SK-N-SH treated with all-trans-retinoic acid at 6 μM for 48 hours (cell line): ENCODE measurements at places on chromosomes 13 and 19.

- ATAC-seq = no peak
These were observed 2.3 kb downstream of the MYH14 start for GRCh38 chr19:50205681-50206138.

DNA sequence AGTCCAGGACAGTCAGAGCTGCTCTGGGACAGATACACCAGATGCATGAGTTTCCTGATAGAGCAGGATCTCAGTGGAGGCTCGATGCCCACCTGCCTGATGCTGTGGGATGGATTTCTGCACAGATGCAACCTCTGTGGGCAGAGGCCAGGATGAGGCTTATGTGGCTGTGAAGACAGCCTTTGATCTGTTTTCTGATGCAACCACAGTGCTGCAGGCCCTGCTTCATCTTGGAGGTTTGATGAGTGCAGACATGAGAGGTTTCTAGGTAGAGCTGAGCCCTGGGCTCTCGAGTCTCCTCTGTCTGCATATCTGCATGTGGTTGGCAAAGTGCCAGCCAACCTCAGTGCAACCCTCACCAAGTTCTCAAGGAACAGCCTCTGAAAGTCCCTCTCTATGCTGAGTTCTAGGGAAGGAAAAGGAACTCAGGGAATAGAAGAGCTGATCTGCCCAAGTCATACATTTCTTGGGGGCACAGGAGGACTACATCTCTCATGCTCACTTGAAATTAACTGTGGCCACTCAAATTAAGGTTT is 23.1 kb upstream of the TSHZ3 start:
- no peak for ATAC-seq

DNA sequence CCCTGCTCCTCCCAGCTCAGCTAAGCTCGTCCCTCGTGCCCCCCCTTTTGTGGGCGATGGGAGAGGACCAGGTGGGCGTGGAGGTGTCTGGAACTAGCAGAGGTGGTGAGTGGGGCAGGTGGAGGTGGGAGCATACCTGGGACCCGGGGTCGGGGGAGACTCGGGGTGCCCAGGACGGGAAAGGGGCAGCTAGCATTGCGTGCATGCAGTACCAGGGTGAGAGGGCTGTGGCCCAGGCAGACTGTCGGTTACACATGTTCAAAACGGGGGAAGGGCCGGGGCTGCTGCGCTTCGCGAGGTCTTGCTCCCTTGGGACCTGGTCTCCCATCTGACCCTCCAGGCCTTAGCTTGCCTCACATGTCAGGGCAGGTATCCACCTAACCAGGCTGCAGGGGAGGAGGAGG is 9.1 kb downstream of the TLE5 start:
- ATAC-seq = no peak; the same call in 2 of the 3 replicates

GRCh38 chr19:40797166-40797962 is 1.6 kb upstream of the EGLN2 start:
- no peak for ATAC-seq

- ATAC-seq = peak; percentile 73
These were observed 345 bp downstream of the ZNF257 start for GRCh38 chr19:22052644-22053013.

DNA sequence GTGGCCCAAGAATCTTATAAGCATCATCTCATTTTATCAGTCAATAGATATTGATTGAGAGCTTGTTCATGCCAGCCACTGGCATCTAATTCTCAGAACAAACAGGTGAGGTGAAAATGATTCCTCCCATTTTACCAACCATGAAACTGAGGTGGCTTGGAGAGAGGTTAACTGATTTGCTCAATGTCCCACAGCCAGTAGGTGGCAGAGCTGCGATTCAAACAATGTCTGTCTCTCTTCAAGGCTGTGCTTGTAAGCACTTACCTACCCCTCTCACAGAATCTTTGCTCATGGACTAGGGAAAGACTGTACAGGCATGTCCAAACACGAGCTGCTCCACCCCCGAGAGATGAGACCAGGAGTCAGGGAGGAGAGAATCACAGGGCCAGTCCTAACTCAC is 21.5 kb upstream of the GSX1 start:
- ATAC-seq = peak; percentile 62; the same call in 2 of the 3 replicates

- no peak for ATAC-seq
These were observed 7.7 kb upstream of the KASH5 start for GRCh38 chr19:49380391-49380790.

DNA sequence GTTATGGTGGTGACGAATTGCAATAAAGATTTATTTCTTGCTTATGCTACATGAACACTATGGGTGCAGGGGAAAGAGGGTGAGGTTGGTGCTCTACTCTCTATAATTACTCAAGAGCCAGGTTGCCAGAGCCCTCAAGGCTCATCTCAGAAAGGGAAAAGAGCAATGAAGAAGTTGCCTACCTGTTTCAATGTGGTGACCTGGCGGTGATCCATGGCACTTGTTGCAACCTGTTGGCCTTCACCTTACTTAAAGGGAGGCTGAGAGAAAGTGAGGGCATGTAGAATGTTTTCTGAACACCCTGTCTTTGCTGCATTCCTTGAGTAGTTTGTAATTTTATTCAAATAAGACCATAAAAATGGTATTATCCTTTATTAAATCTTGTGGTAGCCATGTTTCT is 394.4 kb downstream of the GPC6 start:
- no peak for ATAC-seq

DNA sequence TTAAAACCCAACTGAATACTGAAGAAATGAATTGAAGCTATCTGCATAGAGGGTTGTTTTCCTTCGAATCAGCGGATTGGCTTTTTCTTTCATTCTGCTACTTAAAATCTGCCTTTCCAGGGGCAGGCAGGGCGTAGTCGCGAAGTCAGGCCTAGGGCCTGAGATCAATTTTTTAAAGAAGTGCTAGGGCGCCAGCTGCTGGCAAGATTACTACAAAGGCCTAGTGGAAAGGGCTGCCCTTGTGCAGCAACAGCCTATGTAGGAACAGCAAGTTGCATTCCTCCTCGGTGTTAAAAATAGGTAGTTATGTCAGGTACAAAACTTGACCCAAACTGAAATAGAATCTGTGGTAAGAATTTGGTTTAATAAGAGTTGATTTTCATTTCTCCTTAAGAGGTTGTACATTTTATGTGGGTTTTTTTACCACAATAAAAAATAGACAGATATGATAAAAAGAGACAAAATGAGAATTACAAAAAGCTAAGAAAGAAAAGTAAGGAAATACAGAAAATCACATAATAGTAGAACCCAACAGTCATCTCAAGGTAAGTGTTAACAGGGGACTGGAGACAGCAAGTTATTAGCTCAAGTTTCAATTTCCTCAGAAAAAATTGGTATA is 9.5 kb upstream of the URAD start:
- ATAC-seq = peak; percentile 86

DNA sequence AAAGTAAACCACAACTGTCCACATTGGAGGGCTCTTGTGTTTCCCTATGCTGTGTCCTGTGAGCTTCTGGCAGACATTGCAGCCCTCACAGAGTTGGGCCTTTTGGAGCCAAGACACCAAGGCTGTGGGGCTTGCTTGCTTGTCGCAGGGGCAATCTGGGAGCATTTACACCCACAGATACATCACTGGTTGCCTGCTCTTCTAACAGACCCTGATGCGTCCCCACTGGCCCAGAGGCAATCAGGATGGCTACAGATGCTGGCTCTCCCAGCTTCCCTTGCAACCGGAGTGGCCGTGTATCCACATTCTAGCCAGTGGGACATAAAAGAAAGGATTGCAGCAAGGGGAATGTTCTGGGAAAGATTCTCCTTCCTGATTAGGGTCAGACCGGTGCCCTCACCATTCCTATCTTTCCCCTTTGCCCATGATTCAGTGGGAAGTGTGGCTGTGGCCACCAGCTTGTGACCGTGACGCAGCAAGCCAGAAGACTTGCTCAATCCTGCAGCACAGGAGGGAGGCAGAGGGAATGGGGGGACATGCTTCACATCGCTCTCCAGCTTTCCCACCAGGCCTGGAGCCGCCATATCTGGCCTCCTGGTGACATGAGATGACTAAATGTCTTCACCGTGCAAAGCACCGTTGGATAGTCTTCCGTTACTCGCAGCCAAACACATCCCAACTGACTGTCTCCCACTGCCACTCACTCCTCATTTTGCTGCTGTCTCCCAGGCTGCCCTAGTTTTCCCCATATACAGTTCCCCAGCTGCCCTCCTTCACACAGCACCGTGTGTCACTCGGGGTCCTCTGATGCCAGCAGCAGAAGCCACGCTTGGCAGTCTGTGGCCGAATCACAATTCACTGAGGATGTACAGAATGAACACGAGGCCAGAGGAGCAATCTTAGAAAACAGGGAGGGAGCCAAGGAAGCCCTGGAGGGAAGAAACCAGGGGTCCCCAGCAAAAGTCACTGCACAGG is 151.0 kb downstream of the DPF1 start:
- no peak for ATAC-seq

DNA sequence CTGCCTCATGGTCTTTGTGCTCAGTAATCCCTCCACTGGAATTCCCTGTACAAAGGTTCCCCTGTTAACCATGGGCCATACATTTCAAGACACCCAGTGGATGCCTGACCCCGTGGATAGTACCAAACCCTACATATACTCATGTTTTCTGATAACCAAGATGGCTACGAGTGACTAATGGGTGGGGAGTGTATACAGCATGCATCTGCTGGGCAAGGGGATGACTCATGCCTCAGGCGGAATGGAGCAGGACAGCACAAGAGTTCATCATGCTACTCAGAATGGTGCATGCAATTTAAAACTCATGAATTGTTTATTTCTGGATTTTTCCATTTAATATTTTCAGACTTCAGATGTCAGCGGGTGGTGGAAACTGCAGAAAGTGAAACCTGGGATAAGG is 13.3 kb upstream of the FGF9 start:
- ATAC-seq = peak; percentile 93

DNA sequence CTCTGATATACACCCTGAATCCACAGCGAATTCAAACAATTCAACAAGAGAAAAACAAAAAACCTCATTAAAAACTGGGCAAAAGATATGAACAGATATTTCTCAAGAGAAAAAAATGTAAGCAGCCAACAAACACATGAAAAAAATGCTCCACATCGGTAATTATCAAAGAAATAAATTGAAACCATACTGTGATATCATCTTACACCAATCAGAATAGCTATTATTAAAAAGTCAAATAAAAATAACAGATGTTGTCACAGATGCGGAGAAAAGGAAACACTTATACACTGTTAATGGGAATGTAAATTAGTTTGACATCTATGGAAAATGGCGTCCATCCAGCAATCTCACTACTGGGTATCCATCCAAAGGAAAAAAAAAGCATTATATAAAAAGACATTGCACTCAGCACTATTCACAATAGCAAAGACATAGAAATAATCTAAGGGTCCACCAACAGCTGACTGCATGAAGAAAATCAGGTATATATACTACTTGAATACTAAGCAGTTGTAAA is 1495.0 kb upstream of the PCDH20 start:
- no peak for ATAC-seq

DNA sequence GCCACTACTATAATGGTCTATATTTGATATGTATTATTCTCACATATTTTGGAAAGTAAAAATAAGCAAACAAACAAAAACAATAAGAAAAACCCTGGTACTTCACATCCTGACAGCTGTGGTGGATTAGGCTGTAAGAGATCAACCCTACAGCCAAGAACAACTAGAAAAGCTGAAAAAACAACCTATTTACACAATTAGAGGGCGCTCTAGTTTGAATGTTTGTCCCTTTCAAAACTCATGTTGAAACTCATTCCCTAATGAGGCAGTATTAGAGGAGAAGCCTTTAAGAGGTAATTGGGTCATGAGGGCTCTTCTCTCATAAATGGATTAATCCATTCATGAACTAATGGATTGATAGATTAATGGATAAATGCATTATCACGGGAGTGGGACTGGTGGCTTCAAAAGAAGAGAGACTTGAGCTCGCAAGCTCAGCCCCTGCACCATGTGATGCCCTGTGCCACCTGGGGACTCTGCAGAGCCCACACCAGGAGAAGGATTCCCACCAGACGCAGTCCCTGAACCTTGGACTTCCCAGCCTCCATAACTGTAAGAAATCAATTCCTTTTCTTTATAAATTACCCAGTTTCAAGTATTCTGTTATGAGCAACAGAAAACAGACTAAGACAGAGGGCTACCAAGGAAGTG is 733.9 kb upstream of the ARGLU1 start:
- peak; percentile 34; the same call in 1 of the 3 replicates for ATAC-seq

GRCh38 chr19:58229255-58229639 is 533 bp downstream of the ZNF544 start:
- ATAC-seq = no peak

DNA sequence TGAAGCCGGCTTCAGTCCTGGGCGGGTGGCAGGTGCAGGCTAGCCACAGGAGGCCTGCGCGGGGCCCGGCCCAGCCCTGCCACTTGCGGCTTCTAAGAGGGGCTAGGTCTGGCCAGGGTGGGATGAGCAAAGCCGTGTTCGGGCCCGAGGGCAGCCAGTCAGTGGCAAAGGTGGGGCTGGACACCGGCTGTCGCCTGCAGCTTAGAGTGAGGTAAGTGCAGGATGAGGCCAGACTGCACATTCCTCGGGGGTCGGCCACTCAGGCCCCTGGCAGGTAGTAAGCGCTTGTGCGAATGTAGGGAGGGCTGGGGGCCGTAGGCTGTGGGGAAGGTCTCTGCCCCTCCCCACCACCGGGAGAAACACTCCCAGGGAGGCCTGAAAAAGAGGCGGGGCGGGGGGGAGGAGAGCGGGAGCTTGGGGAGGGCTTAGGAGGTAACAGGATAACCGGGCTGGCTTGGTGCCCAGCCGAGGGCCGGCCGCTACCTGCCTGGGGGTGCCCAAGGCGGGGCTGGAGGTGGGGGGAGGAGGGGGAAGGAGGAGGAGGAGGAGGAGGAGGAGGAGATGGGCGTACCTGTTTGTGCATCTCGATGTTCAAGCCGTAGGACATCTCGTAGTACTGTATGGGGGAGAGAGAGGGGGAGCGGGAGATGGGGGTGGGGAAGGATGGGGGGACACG is 6.4 kb downstream of the TLE5 start:
- no peak for ATAC-seq

- ATAC-seq = no peak
These were observed 10.9 kb downstream of the ZNRF4 start for GRCh38 chr19:5466072-5466471.

DNA sequence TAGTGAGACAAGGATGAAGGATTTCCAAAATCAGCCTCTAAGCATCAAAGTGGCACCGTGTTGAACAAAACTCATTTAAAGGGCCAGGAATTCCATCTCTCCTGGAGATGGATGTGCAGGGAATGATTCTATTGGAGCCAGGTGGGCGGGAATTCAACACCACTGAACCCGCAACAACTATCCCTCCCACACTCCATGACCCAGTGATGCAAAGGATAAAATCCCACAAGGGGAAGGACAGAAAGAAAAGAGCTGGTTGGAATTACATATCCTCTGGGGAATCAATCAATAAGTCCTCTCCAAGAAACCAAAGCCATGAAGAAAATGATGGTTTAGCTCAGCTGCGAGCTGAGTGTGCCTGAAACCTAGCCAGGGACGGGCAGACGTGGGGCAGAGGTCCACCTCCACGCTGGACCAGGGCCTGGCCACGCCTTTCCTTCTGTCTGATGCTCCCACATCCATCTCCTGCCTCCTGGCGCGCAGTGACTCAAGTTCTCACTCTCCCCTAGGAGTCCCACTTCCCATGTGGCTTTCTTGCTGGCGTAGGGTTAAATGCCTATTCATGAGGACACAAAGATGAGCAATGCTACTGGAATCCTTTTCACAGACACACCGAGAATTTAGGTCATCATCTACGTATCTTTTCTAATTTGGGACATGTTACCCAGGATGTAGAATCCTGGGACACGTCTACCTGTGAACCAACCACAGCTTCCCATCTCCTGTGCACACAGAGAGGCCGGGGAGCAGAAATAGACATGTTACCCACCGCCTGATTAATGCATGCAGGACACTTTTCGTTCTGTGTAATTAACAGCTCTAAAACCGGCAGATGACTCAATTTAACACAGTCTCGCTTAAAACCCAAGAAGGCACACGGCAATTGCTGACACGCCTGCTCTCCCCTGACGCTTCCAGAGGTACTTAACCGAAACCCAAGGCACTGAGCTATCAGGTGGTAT is 48.6 kb downstream of the PEPD start:
- ATAC-seq = peak; percentile 89

GRCh38 chr13:38763446-38764381 is 76.8 kb downstream of the FREM2 start:
- peak; percentile 83 for ATAC-seq
